H4 (cell line): ENCODE measurements at places on chromosomes 16 and 17.

GRCh38 chr17:62150471-62150870, 85.4 kb upstream of the MED13 start:
- DNase-seq, result no peak

DNA sequence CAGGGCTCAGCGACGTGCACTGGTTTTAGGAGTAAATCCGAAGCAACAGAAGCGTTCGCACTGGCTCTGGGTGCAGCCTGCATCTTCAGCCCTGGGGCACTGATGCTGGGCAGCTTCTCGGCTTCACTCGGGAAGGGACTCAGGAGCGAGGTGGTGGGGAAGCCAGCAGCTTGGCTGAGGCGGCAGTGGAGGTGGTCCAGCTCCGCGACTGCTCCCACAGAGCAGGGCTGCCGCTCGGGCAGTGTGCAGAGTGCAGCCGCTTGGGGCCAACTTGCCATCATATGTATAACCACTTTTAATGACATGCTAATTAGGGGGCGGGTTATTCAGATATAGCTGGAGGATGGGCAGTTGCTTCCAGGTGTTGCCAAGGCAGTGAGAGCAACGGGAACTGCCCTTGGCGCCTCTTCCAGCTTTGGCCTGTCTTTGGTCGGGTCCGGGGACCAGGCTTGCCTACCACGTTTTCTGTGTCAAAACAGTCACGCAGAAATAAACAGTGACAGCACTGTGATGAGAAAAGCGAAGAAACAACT, 26.7 kb downstream of the METRNL start:
- DNase-seq, result no peak

GRCh38 chr16:58048494-58049231, 23.1 kb downstream of the MMP15 start:
- DNase-seq, result no peak

DNA sequence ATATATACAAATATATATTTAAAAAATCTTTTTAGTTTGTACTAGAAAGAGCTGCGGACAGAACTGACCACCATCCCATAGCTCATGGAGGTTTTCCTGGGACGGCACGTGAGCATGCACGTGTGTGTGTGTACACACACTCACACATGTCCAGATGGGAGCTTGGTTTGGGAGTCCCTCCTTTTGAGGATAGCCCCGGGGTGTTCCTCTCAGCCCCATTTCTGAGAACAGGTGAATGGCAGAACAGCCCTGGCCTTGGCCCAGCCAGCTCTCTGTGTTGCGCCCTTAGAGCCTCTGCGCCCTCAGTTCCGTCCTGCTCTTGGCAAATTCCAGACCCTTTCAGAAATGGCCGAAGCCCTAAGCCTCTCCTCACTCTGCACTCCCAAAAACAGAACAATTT, 70.1 kb downstream of the AMFR start:
- DNase-seq, result no peak

DNA sequence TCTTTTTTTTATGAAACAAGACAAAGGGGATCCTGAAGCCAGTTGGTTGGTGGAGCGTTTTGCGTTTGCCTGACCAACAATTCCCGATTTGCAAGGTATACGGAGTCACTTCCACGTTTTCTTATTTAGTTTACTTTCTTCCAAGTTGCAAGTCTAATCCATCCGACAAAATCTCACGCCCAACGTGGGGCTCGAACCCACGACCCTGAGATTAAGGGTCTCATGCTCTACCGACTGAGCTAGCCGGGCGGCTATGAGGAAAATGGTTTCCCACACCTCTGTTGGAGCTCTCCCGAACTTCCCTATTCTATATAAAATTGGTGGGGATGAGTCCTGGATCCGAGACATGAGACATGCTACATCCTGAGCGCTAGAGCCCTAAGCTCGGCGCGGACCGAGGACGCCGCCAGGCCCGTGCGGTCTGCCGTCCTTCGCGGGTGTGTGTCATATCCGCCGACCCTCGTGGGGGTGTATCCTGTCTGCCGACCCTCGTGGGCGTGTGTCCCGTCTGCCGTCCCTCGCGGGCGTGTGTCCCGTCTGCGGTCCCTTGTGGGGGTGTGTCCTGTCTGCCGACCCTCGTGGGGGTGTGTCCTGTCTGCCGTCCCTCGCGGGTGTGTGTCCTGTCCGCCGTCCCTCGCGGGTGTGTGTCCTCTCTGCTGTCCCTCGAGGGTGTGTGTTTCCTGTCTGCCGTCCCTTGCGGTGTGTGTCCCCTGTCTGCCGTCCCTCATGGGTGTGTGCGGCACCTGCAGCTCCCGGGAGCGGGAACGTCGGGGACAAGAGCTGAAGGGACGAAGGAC, 22.6 kb downstream of the ZNF213 start:
- DNase-seq, result peak; percentile 94

GRCh38 chr17:72434581-72434980, 313.8 kb downstream of the SOX9 start:
- DNase-seq, result no peak

DNA sequence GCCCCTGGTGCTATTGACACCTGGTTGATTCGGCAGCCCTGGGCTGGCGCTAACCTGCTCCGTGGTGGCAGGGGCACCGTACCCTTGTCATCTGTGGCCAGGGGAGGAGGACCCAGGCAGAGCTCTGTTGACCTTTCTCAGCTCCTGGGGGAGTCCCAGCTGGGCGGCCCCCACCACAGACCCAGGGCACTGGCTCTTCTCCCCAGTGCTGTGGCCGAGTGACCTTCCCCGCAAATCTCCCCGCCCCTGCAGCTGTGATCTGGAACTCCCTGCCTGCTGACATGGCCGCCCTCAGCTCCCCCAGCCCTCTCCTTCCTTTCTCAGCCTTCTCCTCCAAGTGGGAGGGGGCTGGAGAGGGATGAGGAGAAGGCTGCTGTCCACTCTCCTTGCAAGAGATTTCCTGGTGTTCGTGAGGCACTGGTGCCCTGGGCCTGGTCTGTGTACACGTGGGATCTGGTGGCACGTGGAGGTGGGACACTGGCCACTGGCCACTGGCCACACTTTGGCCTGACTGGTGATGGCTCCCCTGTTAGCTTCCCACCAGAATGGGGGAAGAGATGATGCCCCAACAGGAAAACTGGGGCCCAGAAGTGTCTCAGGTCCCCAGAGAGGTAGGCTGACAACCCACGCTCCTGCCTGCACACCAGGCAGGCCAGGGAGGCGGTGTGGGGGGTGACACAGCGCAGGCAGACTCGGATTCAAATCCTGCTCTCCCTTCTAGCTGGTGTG, 8.2 kb downstream of the FMNL1 start:
- DNase-seq, result no peak

DNA sequence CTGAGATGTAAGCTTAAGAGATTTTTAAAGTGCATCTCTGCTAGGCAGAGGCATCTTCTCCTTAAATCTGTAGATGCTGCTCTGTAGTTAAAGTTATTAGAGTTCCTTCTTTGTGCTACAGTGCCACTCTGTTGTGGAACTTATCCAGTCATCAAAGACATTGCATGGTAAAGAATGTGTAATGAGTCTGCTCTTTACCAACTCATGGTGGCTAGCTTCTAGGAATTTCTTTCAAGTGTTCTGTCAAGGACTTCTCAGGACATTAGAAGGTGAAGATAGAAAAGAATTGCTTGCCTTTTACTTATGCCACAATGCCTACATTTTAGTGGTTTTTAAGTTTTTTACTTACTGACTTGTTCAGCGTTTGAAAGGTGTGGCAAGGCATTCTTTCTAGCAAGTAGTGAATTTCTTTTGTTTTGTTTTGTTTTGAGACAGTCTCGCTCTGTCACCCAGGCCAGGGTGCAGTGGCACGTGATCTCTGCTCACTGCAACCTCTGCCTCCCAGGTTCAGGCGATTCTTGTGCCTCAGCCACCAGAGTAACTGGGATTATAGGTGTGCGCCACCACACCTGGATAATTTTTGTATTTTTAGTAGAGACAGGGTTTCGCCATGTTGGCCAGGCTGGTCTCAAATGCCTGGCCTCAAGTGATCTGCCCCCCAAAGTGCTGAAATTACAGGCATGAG, 20.3 kb upstream of the ARL2BP start:
- DNase-seq, result no peak

DNA sequence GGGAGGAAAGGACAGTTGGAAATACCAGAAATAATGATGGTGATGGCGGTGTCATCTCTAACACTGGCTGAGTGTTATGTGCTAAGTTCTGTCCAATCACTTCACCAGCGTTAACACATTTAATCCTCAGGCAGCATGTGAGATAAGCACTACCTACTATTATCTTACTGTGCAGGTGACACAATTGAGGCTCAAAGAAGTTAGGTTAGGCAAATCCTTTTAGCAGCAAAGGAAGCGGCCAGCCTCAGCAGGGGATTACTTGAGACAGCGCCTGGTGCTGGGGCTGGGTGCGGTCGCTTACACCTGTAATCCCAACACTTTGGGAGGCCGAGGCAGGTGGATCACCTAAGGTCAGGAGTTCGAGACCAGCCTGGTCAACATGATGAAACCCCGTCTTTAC, 18.7 kb upstream of the DHX8 start:
- no peak for DNase-seq

DNA sequence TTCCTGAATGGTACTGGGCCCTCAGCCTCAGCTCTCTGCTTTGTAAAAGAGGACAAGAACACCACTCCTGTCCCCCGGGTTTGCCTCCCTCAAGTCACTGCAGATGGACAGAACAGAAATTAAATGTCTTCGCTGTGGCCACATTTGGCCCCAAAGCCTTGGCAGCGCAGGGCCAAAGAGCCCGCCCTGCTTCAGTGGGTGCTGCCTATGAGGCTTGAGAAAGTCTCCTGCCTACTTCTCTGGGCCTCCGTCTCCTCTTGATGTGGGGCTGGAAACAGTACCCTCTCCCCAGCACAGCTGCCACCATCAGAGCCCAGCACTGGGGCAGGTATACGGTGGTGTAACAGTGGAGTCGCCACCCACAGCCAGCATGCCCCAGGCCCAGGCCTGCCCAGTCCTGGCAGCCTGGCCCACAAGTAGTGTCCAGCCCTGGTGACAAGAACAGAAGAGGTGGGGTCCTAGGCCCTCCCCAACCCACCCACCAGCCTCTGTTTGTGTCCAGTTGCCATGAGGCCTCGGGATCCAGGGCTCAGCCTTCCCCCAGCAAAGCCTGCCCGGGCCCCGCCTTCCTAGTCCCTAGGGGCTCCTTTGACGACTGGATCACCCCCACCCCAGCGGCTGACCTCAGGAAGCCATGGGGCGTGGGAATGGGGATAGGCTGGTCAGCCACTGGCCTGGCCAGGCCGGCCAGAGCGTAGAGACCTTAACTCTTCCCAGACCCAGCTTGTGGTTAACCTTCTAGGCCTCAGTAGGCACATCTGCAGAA, 3.9 kb upstream of the TPPP3 start:
- DNase-seq, result no peak

- DNase-seq, result no peak
These were observed 23.9 kb upstream of the CDH8 start for GRCh38 chr16:62060089-62060488.

DNA sequence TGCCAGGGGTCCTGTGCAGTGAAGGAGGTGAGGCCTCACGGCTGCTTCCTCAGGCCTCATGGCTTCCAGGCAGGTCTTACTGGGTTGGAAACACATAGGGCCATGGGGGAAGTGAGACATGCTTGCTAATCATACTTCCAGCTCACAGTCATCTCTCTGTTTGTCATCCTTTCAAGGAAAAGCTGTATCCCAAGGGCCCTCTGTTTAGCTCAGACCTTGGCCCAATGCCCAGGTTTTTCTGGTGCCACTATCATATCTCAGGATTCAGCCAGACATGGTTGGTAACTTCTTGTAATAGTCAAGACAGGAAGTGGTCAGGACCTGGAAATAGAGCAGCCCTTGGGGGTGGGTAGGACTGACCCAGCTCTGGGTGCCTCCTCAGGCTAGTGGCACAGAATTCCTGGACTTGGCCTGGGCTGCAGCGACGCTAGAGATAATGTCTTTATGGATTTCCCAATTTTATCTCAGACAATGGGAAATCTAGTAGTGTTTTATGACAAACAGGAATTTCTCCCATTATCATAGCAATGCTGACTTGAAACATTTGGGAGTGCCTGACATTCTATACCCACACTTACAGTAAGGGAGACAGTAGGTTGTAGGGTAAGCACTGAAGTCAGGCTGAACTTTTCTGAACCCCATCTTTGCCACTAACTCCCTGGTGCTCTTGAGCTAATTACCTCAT, 13.5 kb upstream of the ITGB3 start:
- DNase-seq, result peak; percentile 99

GRCh38 chr16:4792951-4793513, 2.1 kb upstream of the SMIM22 start:
- no peak for DNase-seq

- DNase-seq, result peak; percentile 67
These were observed 5.4 kb upstream of the PNPO start for GRCh38 chr17:47935961-47936360.

GRCh38 chr17:65183736-65184135, 46.6 kb downstream of the RGS9 start:
- DNase-seq, result peak; percentile 80

GRCh38 chr17:31472137-31472536, 80.7 kb downstream of the RAB11FIP4 start:
- DNase-seq, result no peak

DNA sequence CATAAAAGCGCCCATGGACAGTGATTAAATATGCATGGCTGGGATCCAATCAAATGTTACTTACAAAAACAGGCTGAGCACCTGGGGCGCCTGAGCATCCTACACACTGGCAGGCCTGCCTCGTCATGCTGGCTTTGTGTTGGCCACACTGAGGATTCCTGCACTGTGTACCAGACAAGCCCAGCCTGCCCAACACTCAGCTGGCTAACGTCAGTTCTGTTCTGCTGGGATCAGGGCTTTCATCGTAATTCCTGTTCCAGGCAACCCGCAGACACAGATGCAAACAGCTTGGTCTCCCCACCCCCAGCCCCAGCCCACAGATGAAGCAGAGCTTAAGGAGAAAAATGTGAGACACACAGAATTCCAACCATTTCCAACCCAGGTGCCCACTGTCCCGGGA, 30.7 kb downstream of the PIMREG start:
- DNase-seq, result no peak

- DNase-seq, result no peak
These were observed 48.3 kb downstream of the RNF213 start for GRCh38 chr17:80308692-80309517.

- DNase-seq, result no peak
These were observed 290.6 kb upstream of the CCL2 start for GRCh38 chr17:33964344-33964979.

GRCh38 chr17:79621151-79621943, 10.5 kb upstream of the RBFOX3 start:
- DNase-seq, result no peak

DNA sequence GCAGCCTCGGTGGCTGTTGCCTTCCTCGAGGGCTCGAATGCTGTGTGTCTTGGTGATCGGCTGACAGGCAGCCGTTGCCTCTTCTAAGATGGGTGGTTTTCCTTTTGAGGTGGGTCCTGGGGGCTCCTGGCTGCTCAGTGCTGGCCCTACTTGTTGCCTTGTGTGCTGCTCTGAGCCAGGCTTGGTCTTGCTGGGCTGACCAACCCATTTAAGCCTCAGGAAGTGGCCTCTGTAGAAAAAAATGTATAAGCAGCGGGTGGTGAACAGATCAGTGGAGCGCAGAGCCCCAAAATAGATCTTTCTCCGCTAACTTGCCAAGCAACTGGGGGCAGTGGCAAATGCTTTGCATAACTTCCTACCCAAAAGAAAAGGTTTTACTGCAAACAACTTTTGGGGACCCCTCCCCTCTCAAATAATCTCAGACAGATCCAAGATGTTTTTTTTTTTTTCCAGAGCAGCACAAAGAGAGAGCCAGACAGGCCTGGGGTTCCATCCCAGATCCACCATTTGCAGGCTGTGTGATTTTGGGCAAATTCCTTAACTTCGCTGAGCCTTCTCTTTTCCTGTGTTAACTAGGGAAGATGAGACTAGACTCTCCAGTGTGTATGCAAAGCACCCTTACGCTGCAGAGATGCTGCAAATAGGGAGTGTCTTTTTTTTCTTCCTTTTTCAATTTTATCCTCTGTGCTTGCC, 42.5 kb downstream of the PLCG2 start:
- DNase-seq, result no peak

- DNase-seq, result peak; percentile 88
These were observed 17.3 kb upstream of the EEF2K start for GRCh38 chr16:22188595-22189442.

- no peak for DNase-seq
These were observed 526 bp upstream of the RNASEK start for GRCh38 chr17:7011942-7012254.
